AG10803 (cell line): ENCODE measurements at places on chromosomes 16 and 17.
A peak's percentile ranks its signal among the peaks of the same experiment; 100 is the strongest.

DNA sequence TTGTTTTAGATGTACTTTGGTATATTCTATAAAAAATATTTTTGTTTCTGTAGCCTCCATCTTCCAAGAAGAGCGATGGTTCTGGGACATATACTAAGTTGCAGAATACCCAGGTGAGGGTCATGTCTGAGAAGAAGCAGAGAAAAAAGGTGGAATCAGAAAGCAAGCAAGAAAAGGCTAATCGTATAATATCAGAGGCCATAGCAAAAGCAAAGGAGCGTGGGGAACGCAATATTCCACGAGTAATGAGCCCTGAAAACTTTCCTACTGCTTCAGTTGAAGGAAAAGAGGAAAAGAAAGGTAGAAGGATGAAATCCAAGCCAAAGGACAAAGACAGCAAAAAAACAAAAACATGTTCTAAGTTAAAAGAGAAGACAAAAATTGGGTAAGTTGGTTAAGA, 154.6 kb downstream of the CHD9 start:
- DNase-seq: no peak

DNA sequence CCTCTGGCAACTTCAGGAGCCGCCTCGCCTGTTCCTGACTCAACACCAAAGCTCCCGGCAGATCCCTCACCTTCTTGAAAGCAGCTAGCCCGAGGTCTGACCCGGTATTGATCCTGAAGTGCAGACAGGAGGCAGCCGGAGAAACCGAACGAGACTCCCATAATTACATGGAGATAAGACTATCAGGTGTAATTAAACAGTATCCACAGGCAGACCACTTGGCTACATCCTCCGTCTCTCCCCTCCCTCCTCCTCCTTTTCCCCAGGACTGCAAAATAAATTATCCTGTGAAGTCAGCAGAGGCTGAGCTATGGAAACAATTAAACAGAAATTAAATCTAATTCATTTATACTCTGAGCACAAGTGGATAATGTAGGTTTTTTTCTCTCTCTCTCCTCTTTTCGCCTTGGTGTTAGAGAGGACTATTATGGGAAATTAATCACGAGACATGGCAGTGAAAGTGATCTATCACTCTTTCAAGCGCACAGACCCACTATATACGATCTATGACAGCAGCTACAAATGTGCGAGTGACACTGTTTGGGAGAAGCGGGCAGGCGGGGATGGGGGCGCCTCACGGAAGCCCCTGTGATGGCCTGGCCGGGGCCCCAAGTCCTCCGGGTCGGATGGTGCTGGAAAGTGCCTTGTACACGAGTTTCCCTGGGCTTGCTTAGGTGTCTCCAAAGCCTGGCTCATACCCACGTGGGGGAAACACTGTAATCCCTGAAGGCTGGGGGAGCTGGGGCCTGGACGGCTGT, 92.8 kb downstream of the RBFOX3 start:
- no peak for DNase-seq

- DNase-seq: no peak
Measured at GRCh38 chr17:49528966-49529365, 33.9 kb downstream of the NGFR start.

- DNase-seq: no peak
Measured at GRCh38 chr17:38338053-38338452, 5.7 kb downstream of the GPR179 start.

GRCh38 chr16:87133112-87133850, 183.9 kb downstream of the C16orf95 start:
- no peak for DNase-seq

GRCh38 chr17:4497101-4497824, 1.4 kb upstream of the SPNS2 start:
- peak; percentile 34 for DNase-seq

GRCh38 chr17:77887464-77888241, 70.8 kb upstream of the TNRC6C start:
- peak; percentile 77 for DNase-seq

DNA sequence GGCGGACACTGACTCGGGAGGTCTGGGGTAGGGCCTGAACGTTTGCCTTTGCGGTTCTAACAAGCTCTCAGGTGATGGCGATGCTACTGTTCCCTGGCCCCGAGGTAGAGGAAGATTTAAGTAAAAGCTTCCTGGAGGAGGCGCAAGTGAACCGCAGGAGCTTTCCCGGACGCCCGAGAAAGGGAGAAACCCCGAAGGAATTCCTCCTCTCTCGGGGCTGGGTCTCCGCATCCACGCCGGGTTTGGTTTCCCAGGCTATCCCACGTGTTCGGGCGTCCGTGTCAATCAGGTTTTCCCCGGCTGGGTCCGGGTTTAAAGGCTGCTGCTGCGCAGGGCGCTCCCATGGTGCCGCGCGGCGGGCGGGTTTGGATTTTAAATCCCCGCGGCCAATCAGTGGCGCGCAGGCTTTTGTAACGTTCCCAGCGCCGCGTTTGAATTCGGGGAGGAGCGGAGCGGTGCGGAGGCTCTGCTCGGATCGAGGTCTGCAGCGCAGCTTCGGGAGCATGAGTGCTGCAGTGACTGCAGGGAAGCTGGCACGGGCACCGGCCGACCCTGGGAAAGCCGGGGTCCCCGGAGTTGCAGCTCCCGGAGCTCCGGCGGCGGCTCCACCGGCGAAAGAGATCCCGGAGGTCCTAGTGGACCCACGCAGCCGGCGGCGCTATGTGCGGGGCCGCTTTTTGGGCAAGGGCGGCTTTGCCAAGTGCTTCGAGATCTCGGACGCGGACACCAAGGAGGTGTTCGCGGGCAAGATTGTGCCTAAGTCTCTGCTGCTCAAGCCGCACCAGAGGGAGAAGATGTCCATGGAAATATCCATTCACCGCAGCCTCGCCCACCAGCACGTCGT, at the start of gene PLK1:
Gene PLK1 (plus strand): TSS at position 460 of the 844 bp plus-strand sequence. CDS start 44 bp downstream, at position 504.
- peak; percentile 64 for DNase-seq

GRCh38 chr17:37820313-37820994, 75.6 kb upstream of the HNF1B start:
- DNase-seq: no peak

- no peak for DNase-seq
Measured at GRCh38 chr17:3505008-3505407, 29.2 kb downstream of the ASPA start.

- no peak for DNase-seq
Measured at GRCh38 chr16:94918-95265, 16.9 kb downstream of the MPG start.

GRCh38 chr17:2468270-2468669, 43.4 kb downstream of the METTL16 start:
- DNase-seq: peak; percentile 56

DNA sequence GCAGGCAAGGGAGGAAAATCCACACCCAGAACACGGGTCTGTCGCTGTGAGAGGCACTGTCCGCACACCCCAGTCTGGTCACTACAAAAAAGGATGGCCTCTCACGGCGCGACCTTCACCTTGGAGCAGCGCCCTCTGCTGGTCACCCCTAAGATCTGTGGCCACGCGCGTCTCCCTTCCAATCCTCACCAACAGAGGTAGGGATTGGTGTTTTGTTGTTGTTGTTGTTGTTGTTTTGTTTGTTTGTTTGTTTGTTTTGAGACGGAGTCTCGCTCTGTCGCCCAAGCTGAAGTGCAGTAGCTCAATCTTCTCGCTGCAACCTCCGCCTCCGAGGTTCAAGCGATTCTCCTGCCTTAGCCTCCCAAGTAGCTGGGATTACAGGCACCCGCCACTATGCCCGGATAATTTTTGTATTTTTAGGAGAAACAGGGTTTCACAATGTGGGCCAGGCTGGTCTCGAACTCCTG, 15.0 kb upstream of the C17orf58 start:
- no peak for DNase-seq

- peak; percentile 80 for DNase-seq
Measured at GRCh38 chr17:5785338-5785737, 201.0 kb upstream of the NLRP1 start.

- DNase-seq: no peak
Measured at GRCh38 chr17:38728290-38728831, 1.8 kb upstream of the CISD3 start.

DNA sequence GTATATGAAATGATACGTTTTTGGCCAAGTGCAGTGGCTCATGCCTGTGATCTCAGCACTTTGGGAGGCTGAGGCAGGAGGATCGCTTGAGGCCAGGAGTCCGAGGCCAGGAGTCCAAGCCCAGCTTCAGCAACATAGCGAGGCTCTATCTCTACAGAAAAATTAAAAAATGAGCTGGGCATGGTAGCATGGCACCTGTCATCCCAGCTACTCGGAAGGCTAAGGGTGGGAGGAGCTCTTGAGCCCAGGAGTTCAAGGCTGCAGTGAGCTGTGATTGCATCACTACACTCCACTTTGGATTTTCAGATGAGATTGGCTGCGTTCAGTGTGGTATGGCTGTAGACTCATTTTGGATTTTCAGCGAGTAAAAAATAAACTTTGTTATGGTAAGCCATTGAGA, 112.4 kb downstream of the DNAH3 start:
- DNase-seq: no peak

DNA sequence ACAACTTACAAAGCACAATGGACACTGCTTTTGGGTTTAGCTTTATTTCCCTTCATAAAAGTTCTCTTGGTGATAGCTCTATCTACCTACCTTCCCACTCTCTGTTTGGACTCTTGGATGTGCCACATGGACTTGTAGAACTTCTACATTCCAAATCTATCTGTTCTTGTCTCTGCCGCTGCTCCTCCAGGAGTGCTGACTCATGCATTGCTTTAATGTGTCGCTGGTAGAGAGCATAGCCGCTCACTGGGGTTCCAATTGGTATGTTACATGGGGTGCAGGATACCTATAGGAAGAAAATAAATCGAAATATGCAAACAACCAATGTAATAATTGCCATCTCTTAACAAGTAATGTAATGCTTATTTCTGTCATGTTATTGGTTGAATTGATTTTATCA, 92.1 kb downstream of the TTC19 start:
- no peak for DNase-seq

DNA sequence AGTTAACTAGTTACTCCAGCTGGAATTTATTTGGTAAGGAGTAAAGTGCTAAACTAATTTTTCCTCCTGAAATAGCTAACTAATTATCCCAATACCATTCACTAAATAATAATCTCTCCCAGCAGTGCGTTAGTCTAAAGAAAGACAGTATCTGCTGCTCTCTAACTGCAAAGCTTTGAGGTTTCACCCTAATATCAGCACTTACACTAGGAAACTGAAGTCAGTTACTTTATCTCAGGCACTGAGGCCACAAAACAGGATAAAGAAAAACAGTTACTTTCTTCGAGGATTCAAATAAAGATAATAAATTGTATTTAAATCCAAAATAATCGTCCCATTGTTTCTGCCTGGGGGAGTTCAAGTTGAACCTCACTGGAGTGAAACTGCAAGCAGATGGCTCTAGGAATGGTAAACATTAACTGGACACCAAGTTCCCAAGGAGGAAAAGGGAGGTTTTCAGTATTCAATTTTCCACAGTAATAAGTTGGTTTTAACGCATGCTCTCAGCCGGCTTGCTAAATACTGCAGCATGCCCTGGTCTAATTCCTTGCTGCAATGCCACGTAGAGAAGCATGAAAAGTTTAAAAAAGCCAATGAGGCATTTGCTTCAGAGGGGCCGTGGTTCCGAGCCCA, 20.0 kb upstream of the FOXJ1 start:
- no peak for DNase-seq

DNA sequence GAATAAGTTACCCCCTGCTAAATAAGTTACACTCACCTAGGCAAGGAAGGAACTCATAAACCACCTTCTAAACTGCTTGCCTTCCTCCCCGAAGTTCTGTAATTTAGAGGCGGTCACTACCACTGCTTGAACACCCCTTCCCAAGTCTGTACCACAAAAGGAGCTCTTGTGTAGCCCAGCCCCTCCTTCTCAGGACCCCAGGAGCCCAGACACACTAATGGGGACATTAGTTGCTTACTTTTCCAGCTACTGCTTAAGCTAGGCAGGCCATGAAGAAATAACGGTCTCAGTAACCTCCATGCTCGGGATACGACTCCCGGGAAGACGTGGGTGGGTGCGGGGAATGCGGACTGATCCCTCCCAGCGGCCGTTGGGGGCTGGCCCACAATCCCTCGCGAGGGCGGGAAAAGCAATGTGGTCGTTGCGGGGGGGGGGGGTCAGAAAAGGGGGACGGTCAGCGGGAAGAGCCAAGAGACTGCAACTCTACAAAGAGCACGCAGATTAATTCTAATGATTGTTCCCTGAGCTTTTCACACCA, at the start of gene TEX14:
Gene TEX14 (minus strand): TSS at position 345 of the 538 bp plus-strand sequence. CDS start 40,044 bp downstream, outside the sequence.
- no peak for DNase-seq

GRCh38 chr17:9138161-9138717, 116.9 kb downstream of the NTN1 start:
- peak; percentile 50 for DNase-seq

- DNase-seq: no peak
Measured at GRCh38 chr16:89537549-89537925, 22.9 kb upstream of the RPL13 start.

- no peak for DNase-seq
Measured at GRCh38 chr17:55281649-55282378, 17.1 kb downstream of the HLF start.

- DNase-seq: no peak
Measured at GRCh38 chr17:17179371-17179827, 26.7 kb downstream of the PLD6 start.

GRCh38 chr16:6209355-6209930, 1111.8 kb upstream of the EEF2KMT start:
- no peak for DNase-seq

DNA sequence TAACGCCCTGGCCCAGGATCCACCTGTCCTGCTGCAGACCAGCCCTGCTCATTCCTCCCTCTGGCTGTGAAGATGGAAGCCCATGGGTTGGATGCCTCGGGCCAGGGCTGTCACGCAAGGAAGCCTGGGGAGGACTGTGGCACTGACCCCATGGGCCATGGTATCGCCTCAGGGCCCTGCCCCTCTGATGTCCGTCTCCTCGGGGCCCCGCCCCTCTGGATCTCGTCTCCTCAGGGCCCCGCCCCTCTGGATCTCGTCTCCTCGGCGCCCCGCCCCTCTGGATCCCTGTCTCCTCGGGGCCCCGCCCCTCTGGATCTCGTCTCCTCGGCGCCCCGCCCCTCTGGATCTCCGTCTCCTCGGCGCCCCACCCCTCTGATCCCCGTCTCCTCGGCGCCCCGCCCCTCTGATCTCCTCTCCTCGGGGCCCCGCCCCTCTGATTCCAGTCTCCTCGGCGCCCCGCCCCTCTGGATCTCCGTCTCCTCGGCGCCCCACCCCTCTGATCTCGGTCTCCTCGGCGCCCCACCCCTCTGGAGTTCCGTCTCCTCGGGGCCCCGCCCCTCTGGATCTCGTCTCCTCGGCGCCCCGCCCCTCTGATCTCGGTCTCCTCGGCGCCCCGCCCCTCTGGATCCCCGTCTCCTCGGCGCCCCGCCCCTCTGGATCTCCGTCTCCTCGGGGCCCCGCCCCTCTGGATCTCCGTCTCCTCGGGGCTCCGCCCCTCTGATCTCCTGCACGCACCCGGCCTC, 24.0 kb downstream of the METRNL start:
- peak; percentile 84 for DNase-seq

GRCh38 chr17:40699371-40699770, 4.2 kb downstream of the KRT24 start:
- DNase-seq: no peak

GRCh38 chr17:77651988-77652387, 306.5 kb upstream of the TNRC6C start:
- no peak for DNase-seq

- no peak for DNase-seq
Measured at GRCh38 chr17:321386-321941, 31.1 kb downstream of the RPH3AL start.
